ENCODE measurements at places on chromosomes 1 and 21.

DNA sequence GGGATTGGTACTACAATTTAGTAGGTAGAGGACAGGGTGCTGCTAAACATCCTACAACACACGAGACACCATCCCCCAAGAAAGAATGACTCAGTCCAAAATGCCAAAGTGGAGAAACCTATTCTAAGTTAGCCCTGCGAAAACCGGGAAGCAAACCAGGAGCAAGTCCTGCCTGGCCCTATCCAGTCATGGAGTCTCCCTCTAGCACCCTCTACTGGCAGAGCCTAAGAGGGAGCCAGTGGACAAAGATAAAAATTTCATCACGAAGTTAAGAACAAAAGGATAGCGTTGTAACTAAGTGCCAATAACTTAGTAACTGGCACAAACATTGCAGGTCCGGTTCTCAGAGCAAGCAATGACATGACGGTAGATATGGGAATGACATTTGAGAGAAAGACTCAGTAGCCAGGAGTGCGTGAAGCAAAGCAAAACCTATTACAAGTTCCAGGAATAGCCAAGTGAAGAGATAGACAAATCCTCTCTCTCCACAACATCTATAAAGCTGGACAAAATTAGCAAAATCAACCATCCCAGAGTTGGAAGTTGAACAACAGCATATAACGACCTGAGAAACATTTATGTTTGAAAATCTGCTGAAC, 383.5 kb downstream of the OMA1 start:
- DNase-seq: peak; percentile 40

DNA sequence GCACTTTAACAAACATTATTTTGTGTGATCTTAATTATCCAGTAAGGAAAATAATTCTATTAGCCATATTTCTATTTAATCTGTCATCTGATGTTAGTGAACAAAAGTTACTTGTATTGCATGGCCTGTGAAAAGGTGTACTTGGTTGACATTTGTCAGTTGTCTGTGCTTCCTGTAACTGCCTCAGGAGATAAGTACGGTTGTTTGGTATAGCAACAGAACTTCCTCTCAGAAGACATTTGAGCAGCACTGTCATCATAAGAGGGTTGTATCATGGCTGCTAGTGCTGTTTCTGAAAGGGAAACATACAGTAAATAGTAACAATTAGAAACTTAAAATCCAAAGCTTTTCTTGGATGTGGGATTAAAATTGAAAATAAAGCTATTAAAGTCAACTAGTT, 3.4 kb downstream of the BLZF1 start:
- DNase-seq: no peak

DNA sequence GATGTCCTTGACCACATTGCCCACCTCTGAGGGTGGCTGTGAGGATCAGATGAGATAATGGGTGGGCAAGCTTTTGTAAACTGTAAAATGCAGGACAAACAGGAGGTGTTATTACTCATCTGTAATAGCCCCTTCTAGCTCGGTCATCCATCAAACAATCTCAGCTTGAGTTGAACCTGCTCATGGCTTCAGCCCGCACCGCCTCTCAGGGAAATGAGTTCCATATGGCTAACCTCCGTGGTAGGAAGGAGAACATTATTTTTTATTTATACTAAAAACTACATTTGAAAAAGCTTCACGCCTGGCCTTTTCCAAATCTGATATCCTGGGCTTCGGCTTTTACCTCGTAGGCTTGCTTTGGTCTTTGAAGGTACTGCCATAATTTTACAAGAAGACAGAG, 116.2 kb upstream of the USP24 start:
- no peak for DNase-seq

- DNase-seq: no peak
Observed at GRCh38 chr1:48016515-48016914, 19.3 kb upstream of the TRABD2B start.

All from NCI-H1048 (cell line).